Fibroblast of mammary gland (primary cell): ENCODE measurements at places on chromosomes 4 and X.

DNA sequence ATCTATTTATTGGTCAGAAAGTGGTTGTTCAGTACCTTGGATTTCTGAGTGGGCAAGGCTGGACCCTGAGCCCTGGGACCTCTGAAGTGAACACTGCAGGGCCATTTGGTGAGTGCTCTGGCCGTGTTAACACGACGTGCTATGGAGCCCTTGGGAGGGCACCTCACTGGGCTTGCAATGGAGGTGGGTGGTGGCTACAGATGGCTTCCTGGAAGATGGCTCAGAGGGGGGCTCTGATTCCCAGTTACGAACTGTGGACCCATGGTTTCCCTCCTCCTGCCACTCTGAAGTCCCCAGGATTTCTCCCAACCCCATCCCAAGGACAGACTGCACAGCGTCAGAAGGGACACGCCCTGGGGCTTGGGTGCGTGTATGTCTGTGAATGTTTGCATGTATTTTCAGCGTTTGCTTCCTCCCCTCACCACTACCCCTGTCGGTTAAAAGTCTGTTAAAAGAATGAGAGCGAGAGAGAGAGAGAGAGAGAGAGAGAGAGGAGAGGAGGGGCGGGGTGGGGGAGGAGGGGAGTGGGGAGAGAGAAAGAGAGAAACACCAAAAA is 3.7 kb upstream of the RHOH start:
- DNase-seq, result no peak

- DNase-seq, result no peak
Observed at GRCh38 chr4:77197361-77197760, 40.4 kb downstream of the CCNG2 start.

- DNase-seq, result peak; percentile 82
Observed at GRCh38 chr4:68342134-68342533, 7.8 kb downstream of the YTHDC1 start.

- no peak for DNase-seq
Observed at GRCh38 chr4:15884666-15885065, 53.9 kb downstream of the FGFBP1 start.

DNA sequence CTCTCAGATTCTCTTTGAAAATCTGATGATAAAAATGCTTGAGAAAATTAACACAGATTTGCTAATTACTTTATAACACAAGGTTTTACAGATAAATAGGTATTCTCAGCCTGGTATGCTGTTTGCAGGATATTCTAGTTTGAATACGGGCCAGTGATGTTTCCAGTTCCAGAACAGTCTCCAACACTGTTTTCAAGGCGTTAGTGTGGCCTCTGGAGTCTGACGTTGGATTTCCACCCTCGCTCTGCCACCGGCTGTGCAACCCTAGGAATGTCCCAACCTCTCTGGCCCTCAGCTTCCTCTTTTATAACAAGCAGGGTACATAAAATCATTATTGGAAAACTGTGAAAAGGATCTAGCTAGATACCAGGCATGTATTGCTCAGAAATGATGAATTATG is 23.8 kb upstream of the CYP4V2 start:
- DNase-seq, result no peak

DNA sequence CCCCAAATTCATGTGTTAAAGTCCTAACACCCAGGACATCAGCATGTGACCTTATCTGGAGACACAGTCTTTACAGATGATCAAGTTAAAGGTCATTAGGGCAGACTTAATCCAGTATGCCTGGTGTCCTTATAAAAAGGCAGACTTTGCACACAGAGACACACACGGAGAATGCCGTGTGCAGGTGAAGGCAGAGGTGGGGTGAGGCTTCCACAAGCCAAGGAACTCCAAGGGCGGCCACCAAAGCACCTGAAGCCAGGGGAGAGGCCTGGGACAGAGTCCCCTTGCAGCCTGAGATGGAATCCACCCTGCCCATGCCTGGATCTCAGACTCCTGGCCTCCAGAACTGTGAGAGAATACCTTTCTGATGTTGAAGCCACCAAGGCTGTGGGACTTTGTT is 26.1 kb upstream of the SORCS2 start:
- DNase-seq, result no peak

GRCh38 chr4:10727140-10727880 is 42.7 kb upstream of the CLNK start:
- DNase-seq, result no peak

DNA sequence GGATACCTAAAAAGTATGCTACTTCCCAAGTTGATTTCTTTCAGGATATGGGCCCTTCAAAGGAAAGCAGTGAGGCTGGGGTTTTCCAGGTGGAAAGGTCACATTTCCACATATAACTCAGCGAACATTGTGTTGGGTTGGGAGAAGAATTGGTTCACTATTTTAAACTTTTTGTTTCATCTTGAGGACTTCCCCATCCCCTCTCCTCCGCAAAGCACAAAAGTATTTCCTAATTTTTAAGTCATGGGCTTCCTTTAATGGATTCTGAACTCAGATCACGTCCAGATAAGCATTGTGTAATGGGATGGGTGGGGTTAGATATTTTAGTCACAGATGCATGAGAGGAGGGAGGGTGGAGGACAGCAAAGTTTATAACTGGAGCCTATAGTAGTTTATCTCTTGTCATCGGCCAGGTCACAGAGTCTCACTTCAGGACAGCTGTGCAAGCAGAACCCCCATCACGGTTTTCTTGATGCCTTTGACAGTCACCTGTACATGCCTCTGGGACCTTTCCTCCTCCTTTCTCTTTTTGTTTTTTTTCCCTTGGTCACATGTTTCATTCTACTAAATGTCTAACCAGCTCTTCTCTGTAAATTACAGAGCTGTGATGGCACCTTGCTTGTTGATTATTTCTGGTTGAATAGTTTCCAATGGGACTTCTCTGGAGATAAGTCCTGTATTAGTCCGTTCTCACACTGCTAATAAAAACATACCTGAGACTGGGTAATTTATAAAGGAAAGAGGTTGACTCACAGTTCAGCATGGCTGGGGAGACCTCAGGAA is 115.4 kb downstream of the PTTG2 start:
- DNase-seq, result peak; percentile 85

- DNase-seq, result no peak
Observed at GRCh38 chrX:119755981-119756533, 2.3 kb upstream of the SOWAHD start.

- DNase-seq, result peak; percentile 60
Observed at GRCh38 chrX:3271834-3272186, 74.6 kb downstream of the MXRA5 start.

- DNase-seq, result no peak
Observed at GRCh38 chr4:119858176-119858575, 208.5 kb downstream of the MAD2L1 start.

DNA sequence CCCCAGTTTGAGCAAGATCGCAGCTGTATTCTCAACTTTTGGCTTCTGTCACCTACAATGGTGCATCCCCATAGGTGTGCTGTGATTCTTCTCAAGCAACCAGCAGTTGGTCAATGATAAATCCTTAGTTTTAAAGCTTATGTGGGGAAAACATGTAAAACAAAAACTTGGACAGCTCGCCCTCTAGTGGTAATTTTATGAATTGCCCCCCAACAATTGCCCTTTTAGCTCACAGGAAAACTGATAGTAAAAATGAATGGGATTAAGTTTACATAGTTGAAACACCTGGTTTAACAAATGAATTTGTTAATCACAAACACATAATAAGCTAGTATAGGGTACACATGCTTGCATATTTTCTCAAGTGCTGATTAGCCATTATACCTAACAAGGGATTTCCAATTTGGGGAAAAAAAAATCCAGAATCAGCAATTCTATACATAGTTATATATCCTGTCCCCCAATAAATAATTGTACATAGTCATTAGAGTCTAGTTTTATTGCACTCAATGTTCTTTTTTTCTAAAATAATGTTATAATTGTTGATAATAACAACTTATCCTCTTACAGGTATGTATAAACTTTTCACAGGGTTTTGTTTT is 30.1 kb downstream of the TEX13A start:
- peak; percentile 41 for DNase-seq

DNA sequence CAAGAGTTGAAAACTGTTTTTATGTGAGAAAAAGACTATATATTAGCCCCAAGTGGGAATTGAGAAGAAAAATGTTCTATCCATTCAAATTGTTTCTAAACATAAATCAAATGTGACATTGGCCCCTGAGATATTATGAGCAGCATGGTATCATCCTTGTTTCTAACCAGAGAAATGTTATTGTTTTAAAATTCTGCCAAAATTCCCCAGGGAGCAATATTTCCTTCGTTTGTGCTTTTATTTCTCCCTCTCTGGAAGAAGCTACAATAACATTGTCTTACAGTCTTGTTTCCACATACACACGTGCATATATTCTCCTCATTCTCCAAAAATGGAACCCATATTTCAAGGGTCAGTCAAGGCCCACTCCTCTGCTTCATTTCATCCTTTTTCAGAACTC is 46.7 kb downstream of the MAGEB17 start:
- DNase-seq, result peak; percentile 34

GRCh38 chrX:55056820-55057674 is 17.8 kb upstream of the PAGE2B start:
- DNase-seq, result peak; percentile 5

DNA sequence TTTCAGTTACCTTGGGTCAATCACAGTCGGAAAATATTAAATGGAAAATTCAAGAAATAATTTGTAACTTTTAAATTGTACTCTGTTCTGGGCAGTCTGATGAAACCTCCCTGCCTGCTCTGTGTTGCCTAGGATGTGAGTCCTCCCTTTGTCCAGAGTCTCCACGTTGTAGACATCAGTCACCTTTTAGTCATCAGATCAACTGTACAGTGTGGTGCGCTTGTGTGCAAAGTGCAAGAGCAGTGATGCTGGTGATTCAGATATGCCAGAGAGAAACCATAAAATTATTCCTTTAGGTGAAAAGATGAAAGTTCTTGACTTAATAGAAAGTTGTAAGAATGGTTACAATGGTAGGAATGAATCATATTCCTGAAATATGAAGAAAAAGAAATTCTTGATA is 1.4 kb downstream of the SPATA4 start:
- peak; percentile 93 for DNase-seq

GRCh38 chrX:112233164-112233563 is 150.6 kb upstream of the TRPC5 start:
- no peak for DNase-seq

GRCh38 chrX:149036086-149036485 is 469.0 kb downstream of the IDS start:
- no peak for DNase-seq

GRCh38 chr4:137069473-137069872 is 462.8 kb downstream of the PCDH18 start:
- DNase-seq, result no peak

DNA sequence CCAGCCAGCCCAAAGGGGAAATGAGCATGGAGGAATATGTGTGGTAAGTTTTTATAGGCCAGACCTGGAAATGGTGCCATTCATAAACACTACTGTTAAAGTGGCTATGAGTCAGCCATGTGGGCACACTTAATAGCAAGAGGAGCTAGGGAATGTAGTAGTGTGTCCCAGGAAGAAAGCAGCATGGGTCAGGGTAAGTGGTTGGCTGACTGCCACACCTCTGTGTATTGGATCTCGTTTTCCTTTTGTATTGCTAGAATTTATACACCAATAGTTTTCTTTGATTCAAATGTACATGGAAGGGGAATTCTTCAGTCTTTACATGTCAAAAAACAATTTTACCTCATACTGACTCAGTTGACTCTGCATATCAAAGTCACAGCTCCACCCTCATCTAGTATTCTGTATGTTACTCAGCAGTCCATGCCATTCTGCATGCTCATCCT is 22.9 kb upstream of the SGMS2 start:
- DNase-seq, result peak; percentile 69

DNA sequence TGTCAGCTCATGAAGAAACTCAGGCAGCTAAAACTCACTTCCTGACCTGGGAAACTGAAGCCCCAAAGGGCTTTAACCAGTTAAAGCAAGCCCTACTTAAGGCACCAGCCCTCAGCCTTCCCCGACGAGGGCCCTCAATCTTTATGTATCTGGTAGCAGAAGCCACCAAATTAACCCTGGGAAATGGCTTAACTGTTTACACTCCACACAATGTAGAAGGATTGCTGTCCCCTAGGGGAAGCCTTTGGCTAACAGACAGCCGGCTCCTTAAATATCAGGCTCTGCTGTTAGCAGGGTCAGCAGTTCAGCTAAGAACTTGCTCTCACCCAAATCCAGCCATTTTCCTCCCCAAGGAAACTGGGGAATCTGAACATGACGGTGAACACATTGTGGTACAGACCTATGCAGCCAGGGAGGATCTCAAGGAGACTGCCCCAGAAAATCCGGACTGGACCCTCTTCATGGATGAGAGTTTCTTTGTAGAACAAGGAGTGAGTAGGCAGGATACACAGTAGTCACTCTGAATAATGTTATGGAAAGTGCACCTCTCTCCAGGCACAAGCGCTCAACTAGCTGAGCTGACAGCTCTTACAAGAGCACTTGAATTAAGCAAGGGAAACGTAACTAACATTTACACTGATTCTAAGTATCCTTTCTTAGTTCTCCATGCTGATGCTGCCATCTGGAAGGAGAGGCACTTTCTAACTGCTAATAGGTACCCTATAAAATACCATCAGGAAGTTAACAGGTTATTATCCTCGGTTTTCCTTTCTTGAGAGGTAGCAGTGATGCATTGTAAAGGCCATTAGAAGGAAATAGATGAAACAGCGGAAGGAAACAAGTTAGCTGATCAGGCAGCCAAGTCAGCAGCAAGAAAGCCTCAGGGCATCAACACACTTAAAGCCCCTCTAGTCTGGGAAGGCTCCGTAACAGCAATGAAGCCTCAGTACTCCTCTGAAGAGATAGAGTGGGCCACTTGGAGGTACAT is 9.6 kb upstream of the NAF1 start:
- DNase-seq, result no peak
